Lower leg skin (tissue), 4 donors: ENCODE measurements at places on chromosomes 7 and 10. TPM values are rescaled to one million over a fixed set of nuclear protein-coding genes. Genes with fewer than 3 reads are reported as not detected.

DNA sequence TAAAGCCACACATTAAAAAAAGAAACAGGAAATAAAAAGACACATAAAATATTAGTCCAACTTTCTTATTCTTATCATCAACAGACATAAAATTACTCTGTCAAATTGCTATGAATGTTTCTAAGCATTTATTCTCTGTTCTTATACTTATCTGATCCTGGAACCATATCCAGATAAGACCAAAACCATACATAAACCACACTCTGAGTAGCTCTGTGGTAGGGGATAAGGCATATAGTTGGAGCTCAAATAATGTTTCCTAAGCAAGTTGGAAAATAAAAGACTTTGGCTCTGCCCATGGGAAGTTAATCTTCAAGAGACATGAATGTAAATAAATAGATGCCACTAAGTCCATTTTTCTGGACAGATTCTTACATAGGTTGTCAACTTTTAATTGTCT lies 103.1 kb upstream of the PLXDC2 start:
- DNase-seq, result no peak

SPDYE6 gene
- not detected for total RNA-seq

EN2 gene
- total RNA-seq, result 0.52 TPM

GRCh38 chr10:118980135-118980865 lies 49.2 kb upstream of the NANOS1 start:
- DNase-seq, result no peak

CALHM3 gene
- total RNA-seq, result not detected

DNA sequence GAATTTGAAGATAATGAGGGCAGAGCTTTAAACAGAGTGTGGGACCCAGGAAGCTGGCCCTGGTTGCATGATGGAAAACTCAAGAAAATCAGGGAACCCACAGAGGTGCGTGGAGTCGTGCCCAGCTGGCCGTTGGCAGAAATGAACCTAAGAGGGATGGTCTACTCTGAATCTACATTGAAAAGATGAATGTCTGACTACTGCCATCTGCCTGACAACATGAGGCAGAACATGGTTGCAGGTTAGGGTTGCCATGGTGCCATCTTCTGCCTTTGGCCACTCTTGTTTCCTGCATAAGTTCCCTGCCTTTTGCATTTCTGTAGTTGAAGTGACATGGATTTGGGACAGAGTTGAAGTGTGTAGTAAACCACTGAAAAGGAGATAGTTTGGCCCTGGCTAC lies 138.5 kb upstream of the COBL start:
- no peak for DNase-seq

GRCh38 chr7:140383954-140384713 lies 14.2 kb downstream of the SLC37A3 start:
- no peak for DNase-seq

REEP3 gene
- total RNA-seq, result 43.2 TPM

CLCN1 gene
- not detected for total RNA-seq

DNA sequence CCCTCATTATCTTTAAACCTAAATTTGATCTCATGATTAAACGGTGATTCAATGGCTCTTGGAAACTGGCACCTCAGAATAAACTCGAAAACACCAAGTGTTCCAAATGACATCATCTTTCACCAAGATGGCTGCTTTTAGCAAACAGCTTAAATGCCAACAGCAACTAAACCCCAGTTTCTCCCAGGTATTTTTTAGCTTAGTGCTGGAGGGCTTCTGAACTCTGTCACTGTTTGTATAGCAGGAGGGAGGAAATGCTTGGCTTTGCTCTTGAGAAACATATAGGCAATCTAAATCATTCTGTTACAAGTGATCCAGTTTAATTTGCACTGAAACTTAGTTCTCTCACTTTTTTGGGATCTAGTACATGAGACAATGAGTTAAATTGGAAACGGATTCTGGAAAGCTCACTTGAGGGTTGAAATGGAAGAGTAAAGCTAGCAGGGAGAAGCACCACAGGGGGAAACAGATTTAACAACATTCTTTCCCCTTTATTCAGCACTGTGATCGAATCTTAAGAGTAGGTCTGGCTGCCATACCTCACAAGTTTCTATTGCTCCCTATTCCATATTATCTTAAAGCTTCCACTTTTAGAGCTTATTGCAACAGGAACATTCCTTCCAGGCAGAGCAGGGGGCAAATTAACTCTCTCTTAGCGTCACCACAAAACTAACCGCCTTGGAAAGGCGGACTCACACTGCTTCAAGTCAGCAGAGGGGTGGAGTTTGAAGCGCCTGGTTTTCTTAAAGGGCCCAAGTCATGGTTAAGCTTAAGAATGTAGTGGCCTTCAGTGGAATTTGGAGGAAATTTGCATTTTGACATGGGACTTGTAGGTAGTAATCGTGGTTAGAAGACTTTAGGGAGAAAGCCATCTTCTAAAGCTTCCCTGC lies 1.8 kb upstream of the CCDC6 start:
- DNase-seq, result peak; percentile 75

GRCh38 chr7:27235387-27236311 lies 7.0 kb upstream of the EVX1 start:
- DNase-seq, result no peak

DNA sequence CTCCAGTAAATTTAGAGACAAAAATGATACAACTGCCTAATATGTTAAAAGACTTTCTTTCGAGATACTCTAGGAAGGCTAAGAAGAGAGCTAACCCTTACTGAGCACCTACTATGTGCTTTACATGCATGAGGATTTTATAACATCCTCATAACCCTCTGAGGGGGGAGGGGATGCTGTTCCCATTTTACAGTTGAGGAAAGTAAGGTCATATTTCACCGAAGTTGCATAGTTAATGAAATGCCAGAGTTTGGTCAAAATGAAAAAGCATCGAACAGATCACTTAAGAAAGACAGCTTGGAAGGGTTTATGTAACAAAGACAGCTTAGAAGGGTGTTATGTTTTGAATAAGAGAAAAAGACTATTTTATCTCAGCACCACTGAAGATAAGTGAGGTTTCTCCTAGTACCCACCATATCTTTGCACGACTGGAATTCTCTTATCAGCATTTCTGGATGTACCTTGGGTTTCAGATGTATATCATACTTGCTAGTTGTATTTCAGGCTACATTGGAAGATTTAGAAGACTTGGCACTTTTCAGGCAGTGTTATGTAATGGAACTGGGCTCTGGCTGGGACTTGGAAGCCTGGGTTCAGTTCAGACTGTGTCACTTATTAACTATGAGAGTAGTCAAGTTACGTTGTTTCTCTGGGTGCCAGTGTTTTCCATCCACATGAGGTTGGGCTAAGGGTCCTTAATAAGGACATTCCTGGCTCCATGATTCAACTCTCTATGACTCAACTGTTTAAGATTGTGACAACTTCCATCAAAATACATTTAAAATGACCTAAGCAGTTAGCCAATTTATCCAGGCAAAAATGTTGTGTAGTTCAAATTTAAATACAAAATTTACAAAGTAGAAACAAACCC lies 6.0 kb downstream of the RHOBTB1 start:
- DNase-seq, result no peak

DNA sequence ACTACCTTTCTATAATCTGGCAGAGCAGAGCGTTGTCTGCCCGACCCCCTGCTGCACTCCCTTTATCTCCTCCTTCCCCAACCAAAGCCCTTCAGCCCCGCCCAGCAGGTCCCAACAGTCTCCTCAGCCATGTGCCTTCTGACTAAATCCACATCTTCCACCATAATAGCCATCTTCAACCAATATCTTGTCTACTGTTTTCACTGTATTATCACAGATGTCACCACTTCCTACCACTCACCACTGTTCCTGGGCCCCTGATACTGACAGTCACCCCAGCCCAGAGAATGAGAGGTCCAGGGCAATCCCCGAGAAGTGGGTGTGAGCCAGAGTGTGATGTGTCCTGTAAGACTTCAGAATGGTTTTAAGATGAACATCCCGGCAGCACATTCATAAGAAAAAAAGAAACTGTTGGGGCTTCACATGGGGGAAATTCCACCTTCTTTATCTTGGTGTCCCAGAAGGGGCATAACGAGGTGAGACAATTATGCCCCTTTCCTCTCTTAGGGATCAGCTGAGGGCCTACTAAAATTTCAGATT lies 25.3 kb downstream of the CCDC6 start:
- no peak for DNase-seq

DNA sequence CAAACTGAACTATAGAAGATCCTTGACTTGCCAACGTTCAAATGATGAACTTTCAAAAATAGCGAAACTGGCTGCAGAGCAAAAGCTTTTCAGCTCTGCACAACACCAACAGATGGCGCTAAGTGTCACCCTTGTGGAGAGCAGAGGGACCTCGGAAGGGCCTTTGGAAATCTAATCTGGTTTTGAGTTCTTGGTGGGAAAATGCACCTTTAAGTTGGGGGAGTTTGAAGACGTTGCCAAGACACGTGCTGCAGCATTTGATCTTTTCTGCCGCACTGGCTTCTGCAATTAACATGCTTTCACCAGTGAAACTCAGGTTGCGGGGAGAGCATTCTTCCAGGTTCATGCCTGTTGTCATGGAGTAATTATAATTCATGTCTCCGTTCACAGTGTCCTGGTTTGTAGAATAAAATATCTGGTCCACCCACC lies 26.3 kb upstream of the WDR11 start:
- DNase-seq, result no peak

DNA sequence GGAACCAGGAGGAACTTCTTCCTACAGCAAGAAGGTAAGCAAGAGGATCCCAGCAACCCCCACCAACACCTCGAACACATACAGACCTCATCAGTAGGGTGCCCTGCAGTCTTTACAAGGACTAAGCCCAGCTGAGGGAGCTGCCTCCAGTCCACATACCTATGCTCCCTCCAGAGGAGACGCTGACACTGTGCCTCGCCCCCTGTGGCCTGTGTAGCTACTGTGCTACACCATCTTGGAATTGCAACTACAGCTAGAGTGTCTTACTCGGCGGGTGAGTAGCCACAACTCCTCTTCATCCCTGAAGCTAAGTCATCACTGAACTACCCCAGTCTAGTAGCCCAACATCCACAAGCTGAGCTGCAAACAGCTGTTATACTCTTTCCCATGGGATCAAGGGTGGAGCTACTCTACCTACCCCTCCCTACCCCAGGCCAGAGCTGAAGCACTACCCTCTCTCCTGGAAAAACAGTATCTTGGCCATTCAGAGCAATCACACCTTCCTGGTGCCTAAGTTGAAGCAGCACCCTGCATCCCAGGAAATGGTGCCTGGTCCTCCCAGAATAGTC lies 42.2 kb upstream of the CAMK2B start:
- DNase-seq, result no peak
